Neuronal stem cell (in vitro differentiated cells): ENCODE measurements at places on chromosomes 6 and 20.

DNA sequence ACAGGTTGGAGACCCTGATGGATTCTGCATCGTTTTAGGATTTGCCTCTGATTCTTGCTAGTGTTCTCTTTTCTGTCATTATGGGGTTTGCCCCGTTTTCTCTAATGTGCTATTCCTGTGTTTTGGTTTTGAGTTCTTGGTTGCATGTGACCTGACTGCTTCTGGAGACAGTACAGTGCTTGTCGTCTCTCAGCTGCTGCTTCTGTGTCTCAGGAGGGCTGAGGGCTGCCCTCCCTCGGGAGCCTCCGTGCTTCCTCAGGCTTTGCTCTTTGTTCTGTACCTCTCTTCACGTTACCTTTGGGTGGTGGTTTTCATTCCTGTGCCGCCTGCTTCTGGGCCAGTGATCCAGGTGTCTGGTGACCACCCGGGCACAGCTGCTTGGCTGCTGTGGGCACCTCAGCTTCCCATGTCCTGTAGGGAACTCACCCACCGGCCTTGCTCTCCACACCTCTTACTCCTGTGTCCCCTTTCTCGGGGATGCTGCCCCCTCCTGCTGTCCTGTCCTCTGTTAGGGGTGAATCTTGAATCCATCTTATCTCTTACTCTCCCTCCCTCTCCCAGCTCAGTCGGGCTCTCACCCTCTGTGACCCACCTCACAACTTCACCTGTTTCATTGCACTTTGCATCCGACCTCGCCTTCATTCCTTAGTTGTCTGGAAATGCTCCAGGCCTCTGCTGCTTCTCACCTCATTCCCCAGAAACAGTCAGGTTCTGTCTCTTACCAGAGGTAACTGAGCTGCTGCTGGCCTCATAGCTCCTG lies 33.2 kb downstream of the PANK2 start:
- no peak overlapping the region for H3K27ac ChIP-seq
- no peak overlapping the region for H3K4me3 ChIP-seq

GRCh38 chr6:137102050-137102848 lies 57.5 kb upstream of the IL20RA start:
- no peaks in the 10 kb centered on the region for H3K27me3 ChIP-seq
- no peaks in the 10 kb centered on the region for H3K4me1 ChIP-seq
- no peak overlapping the region for H3K27ac ChIP-seq
- no peaks in the 10 kb centered on the region for H3K36me3 ChIP-seq

DNA sequence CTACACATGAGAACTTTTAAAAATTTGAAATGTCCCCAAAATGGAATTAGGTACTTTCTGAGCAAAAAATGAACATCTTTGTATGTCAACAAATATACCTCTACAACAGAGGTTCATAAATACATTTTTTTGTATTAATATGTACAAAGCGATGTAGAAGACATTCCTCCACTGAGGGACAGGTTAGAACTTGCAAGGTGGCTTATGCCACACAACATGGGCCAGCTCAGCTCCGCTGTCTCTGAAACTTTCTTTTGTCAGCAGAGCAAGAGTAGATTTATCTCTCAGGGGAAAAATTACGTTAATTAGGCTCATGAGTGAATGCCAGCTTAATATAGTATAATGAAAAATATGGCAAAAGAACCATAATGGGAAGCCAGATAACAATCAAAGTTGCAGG lies 10.6 kb upstream of the TMEM242 start:
- H3K27ac ChIP-seq: no peak overlapping the region
- H3K36me3 ChIP-seq: no peaks in the 10 kb centered on the region
- no peak overlapping the region for H3K4me3 ChIP-seq

GRCh38 chr20:3248167-3248992 lies 9.4 kb upstream of the SLC4A11 start:
- H3K27me3 ChIP-seq: peaks cover 36% of the 10 kb centered on the region
- no peaks in the 10 kb centered on the region for H3K4me1 ChIP-seq
- peak; percentile 15 for DNase-seq
- H3K4me3 ChIP-seq: peak overlapping the region; percentile 2

DNA sequence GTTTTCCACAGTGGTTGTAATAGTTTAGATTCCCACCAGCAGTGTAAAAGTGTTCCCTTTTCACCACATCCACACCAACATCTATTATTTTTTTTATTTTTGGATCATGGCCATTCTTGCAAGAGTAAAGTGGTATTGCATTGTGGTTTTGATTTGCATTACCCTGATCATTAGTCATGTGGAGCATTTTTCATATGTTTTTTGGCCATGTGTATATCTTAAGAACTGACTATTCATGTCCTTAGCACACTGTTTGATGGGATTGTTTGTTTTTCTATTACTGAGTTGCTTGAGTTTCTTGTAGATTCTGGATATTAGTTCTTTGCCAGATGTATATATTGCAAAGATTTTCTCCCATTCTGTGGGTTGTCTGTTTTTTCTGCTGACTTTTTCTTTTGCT lies 820.1 kb downstream of the TENT5A start:
- H3K27me3 ChIP-seq: no peaks in the 10 kb centered on the region
- DNase-seq: no peak
- H3K27ac ChIP-seq: no peak overlapping the region
- no peak overlapping the region for H3K4me3 ChIP-seq
- no peaks in the 10 kb centered on the region for H3K36me3 ChIP-seq

DNA sequence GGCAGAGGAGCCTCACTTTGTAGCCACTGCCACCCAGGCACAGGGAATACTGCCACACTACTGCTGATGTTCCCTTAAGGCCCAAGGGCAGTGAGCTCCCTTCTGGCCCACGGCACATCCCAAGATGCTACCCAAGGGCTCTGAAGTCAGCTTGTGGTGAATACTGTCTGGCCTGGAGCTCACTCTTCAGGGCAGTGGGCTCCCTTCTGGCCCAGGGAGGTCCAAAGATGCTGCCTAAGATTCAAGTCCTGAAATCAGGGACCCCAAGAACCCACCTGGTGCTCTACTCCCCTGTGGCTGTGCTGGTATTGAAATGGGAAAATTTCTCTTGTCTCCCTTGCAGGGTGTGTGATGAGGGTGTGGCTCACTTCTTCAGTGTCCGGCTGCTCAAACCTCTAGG lies 132.8 kb downstream of the TINAG start:
- H3K27ac ChIP-seq: no peak overlapping the region
- H3K4me3 ChIP-seq: no peak overlapping the region
- H3K27me3 ChIP-seq: no peaks in the 10 kb centered on the region
- no peak for DNase-seq

GRCh38 chr6:87588756-87589407 lies 905 bp downstream of the RARS2 start:
- H3K27ac ChIP-seq: no peak overlapping the region
- DNase-seq: no peak
- H3K36me3 ChIP-seq: no peaks in the 10 kb centered on the region
